Fibroblast of lung (primary cell): ENCODE measurements at places on chromosomes 12 and 14. TPM values are rescaled to one million over a fixed set of nuclear protein-coding genes. Genes with fewer than 3 reads are reported as not detected.

- DNase-seq: peak; percentile 41
Observed at GRCh38 chr14:88323523-88324199, 592 bp upstream of the KCNK10 start.

- DNase-seq: peak; percentile 57
Observed at GRCh38 chr12:6532927-6533652, 1.2 kb upstream of the GAPDH start.

The SLC25A47 gene
- total RNA-seq: under 0.01 TPM in 1 of 2 replicates, not detected in the other

The FBLN5 gene
- total RNA-seq: 13.4 and 33.4 TPM in 2 replicates

The ANGEL1 gene
- total RNA-seq: 5.1 and 6.6 TPM in 2 replicates
